ENCODE measurements at places on chromosomes 4 and X.

- no peak for DNase-seq
These were observed 1269.5 kb downstream of the RAPGEF2 start for GRCh38 chr4:160372390-160372789.

DNA sequence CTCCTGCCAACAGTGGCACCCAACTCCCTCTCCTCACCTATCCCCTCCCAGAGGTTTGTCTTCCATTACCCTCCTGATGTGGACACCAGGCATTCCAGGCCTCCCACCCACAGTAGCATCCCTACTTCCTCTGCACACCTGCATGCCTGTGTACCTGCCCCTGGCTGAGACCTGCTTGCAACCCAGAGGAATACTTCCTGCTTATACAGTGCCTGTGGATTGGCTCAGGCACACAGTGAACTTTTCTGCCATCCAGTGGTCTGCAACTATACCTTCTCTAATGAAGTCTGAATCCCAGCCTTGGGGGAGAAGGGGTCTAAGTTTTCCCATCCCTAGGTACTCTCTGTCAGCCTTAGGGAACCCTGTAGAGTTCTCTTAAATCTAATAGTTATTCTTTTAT is 169.9 kb downstream of the IQCM start:
- DNase-seq, result no peak

GRCh38 chr4:807792-808191 is 18.1 kb downstream of the CPLX1 start:
- no peak for DNase-seq

- no peak for DNase-seq
These were observed 37.3 kb upstream of the BBS12 start for GRCh38 chr4:122695226-122695625.

GRCh38 chr4:82124932-82125786 is 248.6 kb downstream of the HNRNPD start:
- no peak for DNase-seq
